CD4-positive, alpha-beta T cell treated with Interleukin-15 for 4 hours (primary cell): ENCODE measurements at places on chromosomes 13 and 19.

DNA sequence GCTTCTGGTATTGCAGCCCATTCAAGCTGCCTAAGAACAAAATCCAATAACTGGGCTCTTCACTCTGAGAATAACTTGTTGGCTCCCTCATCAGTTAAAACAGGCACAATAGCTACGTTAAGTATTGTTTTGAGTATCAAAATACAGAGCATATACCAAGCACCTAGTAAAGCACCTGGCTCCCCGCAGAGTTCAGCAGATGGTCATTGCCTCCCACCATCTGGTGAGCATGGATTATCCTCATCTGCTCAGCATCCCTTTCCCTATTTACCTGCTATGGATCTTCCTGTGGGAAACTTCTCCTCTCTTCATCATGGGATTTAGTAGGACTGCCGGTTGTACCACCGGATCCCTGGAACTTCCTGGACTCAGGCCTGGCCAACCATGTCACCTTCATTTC, 199.2 kb upstream of the MAB21L1 start:
- DNase-seq, result no peak

GRCh38 chr19:29622166-29623070, 16.3 kb downstream of the POP4 start:
- DNase-seq, result peak; percentile 21

GRCh38 chr19:34360354-34360909, 4.6 kb upstream of the GPI start:
- DNase-seq, result no peak

DNA sequence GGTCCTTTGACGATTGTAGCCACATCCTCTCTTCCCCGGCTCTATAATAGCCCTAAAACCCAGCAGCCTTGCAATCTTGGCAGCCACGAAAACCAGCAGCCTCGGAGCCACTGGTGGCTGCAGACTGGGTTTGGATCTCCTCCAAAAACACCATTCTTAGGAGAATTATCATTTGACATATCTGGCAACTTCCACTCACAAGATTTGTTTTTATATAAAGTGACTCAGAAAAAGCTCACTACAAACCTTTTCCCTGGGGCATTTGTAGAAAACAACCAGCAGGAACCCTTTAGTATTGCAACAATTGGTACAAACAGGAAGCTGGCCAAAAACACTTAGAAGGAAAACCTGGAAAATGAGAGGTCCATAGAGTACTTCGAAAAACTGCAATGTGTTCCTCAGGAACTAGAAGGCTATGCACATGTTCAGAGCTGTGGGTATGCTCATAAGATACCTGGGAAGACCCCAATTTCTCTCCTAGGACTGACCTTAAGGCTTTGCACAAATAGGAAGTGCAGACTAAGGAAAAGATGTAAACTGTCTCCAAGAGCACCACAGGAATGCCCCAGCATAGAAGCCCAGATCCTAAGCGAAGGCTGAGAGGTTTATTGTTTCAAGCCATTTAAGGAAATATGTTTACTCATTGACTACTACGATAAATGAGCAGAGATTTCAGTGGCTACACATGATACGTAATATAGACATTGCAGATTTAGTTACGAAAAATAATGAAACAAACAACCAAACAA, 71.2 kb downstream of the MYO16 start:
- DNase-seq, result no peak

DNA sequence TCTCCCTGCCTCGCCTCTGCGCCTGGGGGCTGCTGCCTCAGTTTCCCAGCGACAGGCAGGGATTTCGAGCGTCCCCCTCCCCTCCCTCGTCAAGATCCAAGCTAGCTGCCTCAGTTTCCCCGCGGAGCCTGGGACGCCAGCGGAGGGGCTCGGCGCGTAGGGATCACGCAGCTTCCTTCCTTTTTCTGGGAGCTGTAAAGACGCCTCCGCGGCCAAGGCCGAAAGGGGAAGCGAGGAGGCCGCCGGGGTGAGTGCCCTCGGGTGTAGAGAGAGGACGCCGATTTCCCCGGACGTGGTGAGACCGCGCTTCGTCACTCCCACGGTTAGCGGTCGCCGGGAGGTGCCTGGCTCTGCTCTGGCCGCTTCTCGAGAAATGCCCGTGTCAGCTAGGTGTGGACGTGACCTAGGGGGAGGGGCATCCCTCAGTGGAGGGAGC, 722 bp upstream of the ICAM1 start:
- DNase-seq, result peak; percentile 66

DNA sequence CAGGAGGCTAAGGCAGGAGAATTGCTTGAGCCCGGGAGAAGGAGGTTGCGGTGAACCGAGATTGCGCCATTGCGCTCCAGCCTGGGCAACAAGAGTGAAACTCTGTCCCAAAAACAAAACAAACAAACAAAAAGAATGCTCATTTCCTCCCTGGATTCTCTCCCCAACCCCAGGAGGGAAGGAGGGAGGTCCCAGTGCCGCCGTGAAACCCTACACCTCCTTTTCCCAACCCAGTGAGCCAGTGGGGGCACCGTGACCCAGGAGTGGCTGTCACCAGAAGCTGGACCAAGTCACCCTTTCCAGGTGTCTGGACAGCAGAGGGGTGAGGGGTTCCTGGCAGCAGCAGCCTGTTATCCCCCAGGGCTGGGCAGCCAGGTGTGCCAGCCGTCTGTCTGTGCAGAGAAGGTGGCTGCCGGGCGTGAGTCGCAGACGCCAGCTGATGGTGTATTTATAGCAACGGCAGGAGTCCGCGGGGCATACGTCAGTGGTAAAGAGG, 23.5 kb downstream of the NFIC start:
- no peak for DNase-seq

DNA sequence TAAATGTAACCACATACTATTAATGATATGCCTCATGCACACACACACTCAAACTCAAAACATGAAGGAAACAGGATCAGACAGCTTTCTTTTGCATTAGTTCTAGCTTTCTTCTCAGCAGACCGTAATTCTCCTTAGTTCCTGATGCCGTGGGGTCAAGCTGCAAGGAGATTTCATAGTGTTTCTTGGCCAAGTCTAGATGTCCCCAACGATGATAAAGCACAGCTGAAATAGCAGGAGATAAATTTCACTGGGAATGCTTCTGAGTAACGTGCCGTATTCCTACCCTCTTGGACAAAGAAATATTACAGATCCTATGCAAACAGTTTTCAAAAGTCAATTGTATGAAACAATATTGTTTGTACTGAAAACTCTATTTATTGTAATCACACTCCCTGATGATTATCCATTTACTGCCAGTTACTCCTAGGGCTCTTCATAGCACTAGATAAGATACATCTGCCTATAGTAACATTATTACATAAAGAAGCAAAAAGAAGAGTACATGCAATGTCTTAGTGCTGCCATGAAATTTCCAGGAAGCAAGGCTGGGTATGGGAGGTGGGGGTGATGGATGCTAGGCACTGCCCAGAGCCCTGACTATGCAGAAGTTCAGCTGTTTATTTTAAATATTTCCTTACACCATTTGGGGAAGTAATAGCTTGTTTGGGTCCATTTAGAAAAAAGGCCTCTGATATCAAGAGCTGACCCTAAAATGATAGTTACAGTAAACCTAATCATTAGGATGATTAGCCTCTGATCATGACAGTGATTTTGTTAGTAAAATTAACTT, 16.5 kb upstream of the GGACT start:
- DNase-seq, result no peak

DNA sequence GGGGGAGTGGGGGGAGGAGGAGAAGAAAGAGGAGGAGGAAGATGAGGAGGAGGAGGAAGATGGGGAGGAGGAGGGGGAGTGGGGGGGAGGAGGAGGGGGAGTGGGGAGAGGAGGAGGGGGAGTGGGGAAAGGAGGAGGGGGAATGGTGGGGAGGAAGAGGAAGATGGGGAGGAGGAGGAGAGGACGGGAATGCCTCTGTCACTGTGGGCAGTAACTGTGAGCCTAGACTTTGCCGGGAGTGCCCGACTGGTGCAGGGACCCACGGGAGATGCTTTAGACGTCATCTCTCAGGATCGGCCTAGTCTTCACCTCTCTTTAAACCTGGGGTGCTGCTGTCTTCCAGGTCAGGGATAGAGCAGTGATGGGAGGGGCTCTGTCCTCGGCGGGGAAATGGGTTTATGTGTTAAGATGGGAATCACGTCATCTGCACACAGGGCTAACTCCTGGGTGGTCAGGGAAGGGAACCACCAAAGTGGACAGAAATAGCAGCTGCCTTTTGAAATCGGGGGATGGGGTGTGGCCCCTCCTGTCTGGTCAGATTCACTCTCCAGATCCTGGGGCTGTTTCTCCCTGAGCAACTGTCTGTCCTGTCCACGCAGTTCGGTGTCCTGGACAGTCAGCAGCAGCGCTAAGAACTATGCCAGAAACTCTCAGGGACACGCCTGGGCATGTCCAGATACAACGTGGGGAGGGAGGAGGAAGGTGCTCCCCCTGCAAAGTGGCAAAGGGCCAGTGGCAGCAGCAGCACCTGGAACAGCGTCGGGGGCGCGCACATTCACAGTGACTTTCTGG, 26.9 kb downstream of the GAS6 start:
- no peak for DNase-seq

GRCh38 chr19:5137571-5138124, 168.7 kb downstream of the KDM4B start:
- no peak for DNase-seq

DNA sequence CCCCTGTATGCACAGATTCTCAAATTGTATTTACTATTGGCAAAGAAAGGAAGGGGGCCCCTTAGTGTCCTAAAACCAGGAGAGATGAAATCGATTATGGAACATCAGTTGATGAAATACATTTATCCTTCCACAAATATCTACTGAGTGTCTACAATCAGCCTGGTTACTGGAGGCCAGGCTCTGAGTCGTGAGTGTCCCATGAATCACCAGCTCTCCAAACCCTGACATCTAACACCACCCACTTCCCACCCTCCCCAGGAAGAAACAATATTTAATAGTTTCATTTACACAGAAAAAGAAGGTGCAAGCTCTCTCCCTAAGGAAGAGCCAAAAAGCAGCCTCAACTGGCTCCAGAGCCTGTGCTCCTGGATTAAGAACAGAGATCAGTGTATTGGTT, 25.2 kb downstream of the KCTD15 start:
- DNase-seq, result no peak

DNA sequence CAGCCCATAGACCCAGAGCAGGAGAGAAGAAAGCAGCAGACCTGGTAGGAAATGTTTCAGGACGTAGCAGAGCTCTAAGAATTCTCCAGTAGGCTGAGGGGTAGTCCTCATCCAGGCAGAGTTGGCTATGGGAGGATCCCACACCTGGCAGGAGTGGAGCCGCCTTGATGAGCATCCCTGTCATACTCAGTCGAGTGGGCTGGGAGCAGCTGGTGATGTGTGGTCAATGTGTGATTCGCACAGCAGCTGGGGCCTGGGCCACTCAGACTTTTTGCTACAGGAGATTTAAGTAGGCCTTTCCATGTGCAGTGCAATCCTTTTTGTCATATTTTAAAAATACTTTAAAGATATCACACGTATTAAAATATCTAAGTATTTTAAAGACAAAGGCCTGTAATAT, 56.6 kb downstream of the MYO16 start:
- DNase-seq, result no peak
